H1 (cell line): ENCODE measurements at places on chromosomes 6 and 20. TPM values are rescaled to one million over a fixed set of nuclear protein-coding genes. Genes with fewer than 3 reads are reported as not detected.
A peak's percentile ranks its signal among the peaks of the same experiment; 100 is the strongest.

GRCh38 chr6:25173951-25174474 is 105.2 kb upstream of the CARMIL1 start:
- DNase-seq = no peak

DNA sequence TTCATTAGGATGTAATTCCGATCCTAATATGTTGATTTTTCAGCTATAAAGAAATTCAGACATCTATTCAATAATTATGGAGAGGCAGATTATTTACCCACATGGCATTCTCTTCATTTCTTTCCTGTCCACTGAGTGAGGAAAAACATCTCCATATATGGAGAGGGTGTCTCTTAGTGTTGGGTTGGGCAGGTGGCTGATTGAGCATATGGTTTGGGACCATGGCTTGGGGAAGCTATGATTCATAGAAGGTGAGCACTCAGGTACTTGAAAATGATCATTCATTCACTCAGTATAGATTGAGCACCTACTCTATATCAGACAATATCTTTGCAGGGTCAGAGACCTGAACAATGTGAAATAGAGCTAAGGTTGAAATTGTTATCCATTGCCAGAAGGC is 41.3 kb upstream of the IL20RA start:
- no peak for DNase-seq

DNA sequence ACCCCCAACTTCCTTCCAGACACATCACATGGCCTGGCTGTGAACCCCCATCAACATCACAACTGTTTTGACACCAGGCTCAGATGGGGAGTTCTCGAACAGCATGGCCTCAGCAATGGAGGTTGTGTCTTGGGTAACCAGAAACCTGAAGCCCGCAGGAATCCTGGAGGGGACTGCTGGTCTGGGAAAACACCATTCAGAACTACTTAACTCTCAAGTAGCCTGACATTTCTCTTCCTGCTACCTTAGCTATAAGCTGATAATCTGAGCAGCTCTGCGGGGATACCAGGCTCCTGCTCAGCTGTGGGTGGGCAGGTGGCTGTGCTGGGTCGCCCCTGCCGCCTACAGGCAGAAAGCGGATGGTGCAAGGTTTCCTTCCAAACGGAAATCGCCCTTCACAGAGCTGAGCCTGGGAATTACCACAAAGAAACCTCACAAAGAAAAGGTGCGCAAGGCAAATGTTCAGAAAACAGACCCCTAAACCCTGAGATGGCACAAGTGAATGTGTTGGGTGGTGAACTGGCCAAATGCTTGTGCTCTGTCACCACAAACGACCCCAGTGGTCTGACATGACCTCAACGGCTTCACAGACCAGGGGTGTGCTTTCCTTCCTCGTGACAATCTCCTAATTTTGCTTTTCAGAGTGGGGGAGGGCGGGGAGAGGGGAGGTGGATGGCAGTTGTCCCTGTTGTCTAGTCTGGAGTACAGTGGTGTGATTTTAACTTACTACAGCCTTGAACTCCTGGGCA is 29.5 kb downstream of the SNX5 start:
- peak; percentile 57 for DNase-seq

- DNase-seq = no peak
Measured at GRCh38 chr6:6515691-6516607, 72.6 kb upstream of the LY86 start.

DNA sequence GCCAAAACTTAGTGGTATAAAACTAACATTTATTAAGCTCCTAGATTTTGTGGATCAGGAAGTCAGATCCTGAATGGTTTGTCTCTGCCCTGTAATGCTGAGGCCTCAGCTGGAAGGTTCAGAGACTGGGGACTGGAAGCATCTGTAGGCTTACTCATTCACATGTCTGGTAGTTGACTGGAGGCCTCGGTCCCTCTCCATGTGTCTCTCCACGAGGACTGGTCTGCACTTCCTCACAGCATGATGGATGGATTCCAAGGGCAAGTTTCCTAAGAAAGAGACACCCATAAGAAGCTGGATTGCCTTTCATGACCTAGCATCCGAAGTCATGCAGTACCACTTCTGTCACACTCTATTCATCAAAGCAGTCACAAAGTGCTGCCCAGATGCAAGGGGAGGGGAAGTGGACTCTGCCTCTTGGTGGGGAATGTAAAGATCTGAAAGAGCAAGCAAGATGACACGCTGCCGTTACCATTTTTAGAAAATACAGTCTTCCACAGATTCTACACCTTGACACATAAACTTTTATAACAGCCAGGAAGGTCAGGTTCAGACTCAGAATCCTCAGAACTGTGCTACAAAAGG is 17.2 kb upstream of the MDGA1 start:
- no peak for DNase-seq

DNA sequence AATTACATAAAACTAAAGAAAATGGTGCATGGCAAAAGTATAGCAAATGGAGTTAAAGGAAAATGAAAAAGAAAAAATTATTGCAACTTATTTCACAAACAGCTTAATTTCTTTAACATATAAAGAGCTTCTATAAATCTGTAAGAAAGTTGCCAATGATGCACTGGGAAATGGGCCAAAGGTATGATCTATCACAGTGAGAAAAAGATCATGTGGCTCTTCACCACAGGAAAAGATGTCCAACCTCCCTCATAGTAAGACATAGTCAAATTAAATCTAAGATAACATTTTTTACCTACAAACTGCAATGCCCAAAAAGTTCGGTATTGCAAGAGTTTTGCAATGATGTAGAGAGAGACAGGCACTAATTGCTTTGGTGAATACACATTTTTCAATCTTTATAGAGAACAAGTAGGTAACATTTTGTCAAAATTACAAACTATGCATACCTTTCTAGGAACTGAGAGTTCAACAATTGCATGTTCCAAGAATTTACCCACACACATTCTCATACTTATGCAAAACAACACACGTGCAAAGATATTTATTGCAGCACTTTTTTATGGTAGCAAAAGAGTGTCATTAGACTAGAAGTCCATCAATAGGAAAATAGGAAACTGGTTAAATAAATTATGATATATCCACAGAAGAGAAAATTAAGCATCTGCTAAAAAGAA is 372.6 kb downstream of the QKI start:
- DNase-seq = no peak

DNA sequence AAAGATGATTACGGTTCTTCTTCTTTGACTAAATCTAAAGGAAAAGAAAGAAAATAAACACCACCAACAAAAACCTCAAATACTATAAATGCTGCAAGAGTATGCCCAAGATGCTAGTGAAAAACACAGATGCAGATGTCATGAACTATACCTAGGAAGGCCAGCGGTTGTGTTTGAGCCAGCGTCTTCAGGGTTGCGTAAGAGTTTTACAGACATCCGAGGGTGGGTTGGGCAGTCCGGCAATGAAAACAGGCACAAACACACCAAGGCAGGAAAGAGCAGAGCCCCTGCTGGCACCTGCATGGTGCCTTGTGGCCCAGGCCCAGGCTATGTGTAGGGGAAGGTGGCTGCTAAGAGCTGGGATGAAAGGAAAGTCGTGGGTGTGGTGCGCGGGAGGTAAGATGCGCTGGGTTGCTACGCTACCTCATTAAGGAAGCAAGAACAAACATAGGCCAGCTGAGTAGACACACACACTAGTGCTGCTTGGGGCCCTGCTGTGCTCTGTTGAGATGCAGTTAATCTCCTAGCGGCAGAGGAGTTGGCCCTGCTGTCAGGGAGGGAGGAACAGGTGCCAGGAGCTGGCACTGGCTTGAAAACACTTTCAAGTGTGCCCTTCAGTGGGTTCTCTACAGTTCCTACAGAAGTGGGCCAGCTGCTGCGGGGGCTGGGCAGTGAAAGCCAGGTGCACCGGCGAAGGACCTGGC is 170.2 kb upstream of the PLN start:
- DNase-seq = no peak

DNA sequence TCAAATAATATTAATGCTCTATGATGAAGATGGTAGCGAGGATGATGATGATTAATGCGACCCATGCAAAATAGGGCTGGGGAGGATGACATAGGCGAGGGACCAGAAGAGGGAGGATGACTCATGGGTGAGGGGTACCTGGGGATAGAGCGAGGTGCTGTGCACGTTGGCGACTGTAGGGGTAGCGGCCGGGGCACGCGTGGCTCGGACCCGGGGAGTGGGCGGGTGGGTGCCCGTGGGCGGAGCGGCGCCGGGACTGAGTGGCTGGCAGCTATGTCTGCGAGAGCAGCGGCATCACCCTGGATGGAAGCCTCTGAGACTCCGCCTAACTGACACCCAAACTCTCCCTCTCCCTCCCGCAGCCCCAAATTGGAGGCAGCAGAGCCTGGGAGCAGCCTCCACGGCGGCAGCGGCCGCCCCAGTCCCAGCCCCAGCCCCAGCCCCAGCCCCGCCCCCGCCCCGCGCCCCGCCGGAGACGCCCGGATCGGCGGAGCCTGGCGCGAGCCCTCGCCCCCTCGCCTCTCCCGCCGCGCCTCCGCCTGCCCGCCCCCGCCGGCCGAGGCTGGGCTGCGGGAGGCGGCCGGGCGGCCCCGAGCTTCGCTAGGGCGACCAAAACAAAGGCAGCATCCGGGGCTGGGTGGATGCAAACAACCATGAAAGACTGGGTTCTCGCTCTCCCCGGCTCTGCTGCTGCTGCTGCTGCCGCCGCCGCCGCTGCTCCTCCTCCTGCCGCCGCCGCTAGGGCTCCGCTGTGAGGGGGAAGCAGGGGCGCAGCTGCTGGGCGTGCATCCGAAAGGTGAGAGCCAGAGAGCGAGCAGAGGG is at the start of gene RIMS1:
TSS of gene RIMS1 (plus strand) at position 367 of the 822 bp plus-strand sequence. CDS start 474 bp downstream, outside the sequence.
- no peak for DNase-seq

Gene LIME1
- 3.3 and 4.5 TPM in 2 replicates for total RNA-seq

Gene HLA-DQA2
- total RNA-seq = not detected in 2 replicates
